ENCODE measurements at places on chromosomes 6 and 20.
A peak's percentile ranks its signal among the peaks of the same experiment; 100 is the strongest.

DNA sequence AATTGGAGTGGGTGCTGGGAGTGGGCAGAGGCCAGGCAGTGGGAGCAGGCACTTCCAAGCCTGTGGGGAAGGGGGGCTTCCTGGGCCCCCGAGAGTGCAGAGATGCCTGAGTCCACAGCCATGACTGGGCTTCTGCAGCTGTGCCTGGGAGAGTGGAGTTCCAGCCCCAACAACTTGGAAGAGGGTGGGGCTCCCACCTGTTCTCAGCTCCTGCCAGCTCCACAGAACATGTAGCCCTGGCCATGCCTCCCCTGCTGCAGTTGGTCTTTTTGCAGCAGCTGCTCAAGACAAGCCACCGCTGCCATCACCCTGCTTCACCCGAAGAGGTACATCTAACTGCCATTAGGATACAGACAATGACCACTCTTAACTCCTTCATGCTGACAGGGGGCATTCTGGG, 1092.3 kb downstream of the KHDRBS2 start:
- DNase-seq = no peak

- DNase-seq = no peak
These were observed 399.8 kb downstream of the CDC5L start for GRCh38 chr6:44787254-44787834.

GRCh38 chr6:116615937-116616736, at the start of gene RSPH4A:
TSS of gene RSPH4A (plus strand) at chr6:116616479. CDS start at chr6:116616624, 145 bp downstream.
- peak; percentile 96 for DNase-seq

DNA sequence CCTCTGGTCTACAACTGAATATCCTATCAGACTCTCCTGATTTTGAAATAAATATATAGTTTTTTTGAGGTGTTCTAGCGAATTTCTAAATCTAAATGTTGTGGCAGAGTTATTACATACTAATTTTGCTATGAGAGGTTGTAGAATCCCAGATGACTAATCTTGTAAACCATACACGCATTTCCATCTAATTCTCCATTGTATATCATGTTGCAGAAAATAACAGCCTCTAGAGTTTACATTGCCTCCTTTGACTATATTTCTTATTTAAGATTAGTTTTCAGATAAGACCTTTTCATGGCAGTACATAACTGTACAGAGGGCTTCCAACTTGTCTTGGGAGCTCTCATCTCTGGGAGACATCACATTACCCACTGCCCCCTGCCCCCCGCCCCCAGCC, 22.9 kb downstream of the PTPN1 start:
- DNase-seq = no peak

DNA sequence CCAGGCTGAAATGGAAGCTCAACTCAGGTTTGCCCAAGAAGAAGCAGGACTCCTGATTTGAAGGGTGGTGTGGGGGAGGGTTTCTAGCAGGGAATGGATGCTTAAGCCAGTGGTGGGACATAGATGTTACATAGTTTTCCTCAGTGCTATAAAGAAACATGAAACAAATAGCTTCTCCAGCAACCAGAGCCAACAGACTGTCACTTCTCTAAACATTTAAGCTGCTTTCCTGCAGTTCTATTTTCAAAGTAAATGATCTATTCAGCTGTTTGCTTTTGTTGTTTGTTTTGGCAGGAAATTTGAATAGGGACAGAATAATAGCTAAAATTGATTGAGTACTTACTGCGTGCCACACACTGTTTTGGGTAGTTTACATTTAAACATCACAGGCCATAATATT, 169.0 kb downstream of the UST start:
- peak; percentile 89 for DNase-seq

DNA sequence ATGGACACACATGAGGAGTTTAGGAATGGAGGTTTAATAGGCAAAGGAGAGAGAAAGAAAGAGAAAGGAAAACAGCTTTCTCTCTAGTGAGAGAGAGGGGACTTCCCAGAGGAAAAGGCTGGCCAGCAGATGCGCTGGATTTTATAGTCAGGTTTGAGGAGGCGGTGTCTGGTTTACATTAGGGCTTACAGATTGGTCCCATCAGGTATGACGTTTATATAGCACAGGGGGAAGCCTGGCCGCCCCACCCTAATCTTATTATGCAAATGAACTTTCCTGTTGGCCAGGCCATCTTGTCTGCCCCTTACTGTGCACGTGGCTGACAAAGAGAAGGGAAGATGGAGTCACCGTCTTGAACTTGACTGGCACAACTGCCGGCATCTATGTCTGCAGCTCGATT, 86.6 kb upstream of the QKI start:
- no peak for DNase-seq

- DNase-seq = no peak
These were observed 85.8 kb downstream of the BCAS1 start for GRCh38 chr20:53984356-53985149.

DNA sequence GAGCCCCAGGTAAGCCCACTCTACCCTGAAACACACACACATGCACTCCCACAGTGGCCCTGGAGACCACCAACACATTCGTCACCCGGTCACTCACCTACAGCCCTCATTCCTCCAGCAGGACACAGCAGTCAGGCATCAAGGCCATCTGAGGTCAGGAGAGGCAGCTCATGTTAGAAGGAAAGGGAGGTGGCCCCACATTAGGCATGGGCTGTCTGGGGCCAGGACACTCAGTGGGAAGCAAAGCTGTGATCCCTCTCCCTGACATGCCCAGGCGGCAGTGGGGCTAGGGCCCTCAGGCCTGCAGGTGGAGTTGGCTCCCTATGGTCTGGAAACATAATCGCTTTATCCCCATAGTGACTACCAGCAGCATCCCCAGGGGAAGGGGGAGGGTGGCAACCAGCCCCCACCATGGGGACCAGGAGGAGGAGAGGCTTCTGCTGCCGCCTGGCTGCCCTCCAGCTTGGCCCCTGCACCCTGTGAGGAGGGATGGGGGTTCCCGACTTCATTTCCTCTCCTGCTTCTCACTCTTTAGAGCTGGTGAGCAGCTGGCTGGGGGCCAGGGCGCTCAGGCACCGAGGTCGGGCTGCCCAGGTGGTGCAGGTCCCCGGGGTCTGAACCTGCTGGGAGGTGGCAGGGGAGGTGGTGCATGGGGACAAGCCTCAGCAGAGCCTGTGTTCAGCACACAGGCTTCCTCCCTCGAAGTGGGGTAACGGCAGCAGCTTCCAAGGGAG, 76.6 kb upstream of the CST7 start:
- DNase-seq = peak; percentile 89

DNA sequence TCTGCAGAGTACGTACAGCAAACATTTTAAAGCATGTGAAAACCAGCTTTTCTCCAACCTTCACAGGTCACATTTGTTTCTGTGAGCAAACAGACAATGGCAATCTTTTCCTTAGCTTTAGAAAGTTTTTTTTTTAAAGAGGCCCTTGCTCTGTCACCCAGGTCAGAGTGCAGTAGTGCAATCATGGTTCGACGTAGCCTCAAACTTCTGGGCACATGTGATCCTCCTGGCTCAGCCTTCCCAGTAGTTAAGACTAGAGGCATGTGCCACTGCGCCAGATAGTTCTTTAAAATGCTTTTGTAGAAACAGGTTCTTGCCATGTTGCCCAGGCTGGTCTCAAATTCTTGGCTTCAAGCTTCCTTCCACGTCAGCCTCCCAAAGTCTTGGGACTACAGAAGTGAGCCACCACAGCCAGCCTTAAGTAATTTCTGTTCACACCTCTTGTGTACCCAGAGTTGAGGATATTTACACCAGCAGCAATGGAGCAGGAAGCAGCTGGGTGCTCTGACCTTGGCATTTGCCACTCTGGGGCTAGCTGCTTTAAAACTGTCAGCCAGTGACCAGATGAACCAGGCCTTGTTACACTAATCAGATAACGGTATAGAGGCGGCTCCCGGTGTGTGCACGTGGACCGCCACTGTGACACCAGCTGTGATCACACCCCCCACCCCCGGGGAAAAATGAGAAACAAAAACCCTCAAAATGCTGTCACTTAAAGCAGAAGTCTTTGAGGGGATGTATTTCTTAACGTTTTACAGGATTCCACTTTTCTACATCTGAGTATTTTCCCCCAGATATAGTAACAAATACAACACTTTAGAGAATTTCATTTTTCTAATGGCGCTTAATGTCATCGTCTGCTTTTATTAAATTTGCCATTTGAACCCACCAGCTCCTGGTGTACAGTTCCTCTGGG, 71.3 kb downstream of the AKAP12 start:
- DNase-seq = no peak

GRCh38 chr6:28408076-28408802, 8.7 kb upstream of the ZSCAN12 start:
- no peak for DNase-seq

- DNase-seq = peak; percentile 99
These were observed 219.8 kb upstream of the ARID1B start for GRCh38 chr6:156557251-156557910.

- DNase-seq = no peak
These were observed 608.9 kb downstream of the MAFB start for GRCh38 chr20:40080041-40080652.

- DNase-seq = no peak
These were observed 187.8 kb downstream of the NRN1 start for GRCh38 chr6:5818959-5819358.

- no peak for DNase-seq
These were observed 345.2 kb downstream of the GJA1 start for GRCh38 chr6:121780325-121781321.

- DNase-seq = no peak
These were observed 20.1 kb upstream of the RPP40 start for GRCh38 chr6:5023923-5024322.

DNA sequence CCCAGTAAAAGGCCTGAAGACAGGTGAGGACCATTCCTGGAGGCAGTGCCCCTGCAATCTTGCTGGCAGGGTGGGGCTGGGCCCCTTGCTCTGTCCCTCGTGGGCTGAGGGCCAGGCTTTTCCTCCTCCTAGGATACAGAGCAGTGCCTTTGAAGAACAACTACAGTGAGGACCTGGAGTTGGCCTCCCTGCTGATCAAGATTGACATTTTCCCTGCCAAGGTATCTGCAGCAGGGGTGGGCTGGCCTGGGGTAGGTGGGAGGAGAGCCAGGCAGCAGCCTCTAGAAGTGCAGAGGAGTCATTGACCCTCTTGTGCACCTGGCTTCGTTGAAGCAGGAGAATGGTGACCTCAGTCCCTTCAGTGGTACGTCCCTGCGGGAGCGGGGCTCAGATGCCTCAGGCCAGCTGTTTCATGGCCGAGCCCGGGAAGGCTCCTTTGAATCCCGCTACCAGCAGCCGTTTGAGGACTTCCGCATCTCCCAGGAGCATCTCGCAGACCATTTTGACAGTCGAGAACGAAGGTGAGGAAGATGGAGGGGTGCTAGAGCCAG, 36.5 kb downstream of the PLCG1 start:
- no peak for DNase-seq

DNA sequence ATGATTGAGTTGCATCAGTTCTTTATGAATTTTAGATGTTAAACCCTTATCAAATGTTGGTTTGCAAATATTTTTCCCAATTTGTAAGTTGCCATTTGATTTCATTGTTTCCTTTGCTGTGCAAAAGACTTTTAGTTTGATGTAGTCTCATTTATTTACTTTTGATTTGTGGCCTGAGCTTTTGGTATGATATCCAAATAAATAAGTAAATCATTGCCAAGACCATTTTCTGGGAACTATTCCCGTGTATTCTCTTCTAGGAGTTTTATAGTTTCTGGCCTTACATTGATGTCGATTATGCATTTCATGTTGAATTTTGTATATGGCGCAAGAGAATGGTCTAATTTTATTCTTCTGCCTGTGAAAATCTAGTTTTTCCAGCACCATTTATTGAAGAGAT, 13.4 kb downstream of the AIG1 start:
- no peak for DNase-seq

DNA sequence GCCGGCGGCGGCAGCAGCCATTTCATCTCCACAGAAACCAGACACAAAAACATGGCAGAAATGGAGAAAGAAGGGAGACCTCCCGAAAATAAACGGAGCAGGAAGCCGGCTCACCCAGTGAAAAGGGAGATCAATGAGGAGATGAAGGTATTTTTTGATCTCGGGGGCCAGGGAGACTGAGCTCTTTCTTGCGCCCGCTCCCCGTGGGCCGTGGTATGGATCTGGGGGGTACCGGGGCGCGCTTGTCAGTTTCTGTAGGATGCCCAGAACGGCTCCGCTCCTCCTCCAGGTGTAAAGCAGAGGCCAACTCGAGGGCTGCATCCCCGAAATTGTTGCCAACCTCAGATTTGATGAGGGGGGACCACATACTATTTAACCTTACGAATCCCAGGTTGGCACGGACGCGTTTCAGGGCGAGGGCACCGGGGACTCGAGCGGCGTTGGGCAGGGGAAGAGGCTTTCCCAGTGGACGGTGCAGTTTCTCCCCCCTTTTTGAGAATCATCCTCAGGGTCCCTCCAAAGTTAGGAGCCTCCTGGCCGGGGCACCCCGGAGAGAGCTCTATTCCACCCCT, 735 bp downstream of the SOBP start:
- no peak for DNase-seq

DNA sequence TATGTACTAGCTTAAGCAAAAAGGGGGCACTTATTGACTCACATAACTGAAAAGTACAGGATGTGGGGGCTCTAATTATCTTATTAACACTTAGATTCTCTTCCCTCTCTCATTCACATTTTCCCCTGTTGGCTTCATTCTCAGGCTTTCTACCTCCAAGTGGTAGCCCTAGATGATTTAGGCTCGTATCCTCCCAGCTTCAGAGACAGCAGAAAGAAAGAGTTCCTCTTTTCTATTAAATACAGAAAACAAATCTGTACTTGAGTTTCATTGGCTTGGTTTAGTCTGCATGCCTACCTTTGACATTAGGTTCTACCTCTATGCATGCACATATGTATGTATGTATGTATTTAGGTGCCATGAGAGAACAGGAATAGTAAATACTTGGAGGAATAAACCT, 15.5 kb upstream of the E2F3 start:
- DNase-seq = no peak

- no peak for DNase-seq
These were observed 35.7 kb downstream of the KCNQ5 start for GRCh38 chr6:72657407-72658197.
